ENCODE measurements at places on chromosomes 3 and 15.
A peak's percentile ranks its signal among the peaks of the same experiment; 100 is the strongest.

GRCh38 chr3:56629047-56629446 lies 54.0 kb downstream of the TASOR start:
- DNase-seq = no peak

DNA sequence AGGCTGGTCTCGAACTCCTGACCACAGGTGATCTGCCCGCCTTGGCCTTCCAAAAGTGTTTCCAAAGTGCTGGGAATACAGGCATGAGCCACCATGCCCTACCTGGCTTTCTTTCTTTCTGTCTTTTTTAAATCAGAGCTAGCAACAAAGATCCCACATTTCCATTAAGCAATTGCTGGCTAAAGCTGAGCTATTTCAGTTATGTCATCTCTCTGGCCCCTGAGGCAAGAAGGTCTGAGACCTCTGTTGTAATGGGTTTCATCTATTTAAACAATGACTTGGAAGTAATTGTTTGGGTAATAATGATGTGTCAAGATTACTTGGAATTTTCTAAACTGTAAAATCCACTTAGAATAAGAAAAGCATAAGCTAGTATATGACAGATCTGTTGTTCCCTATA lies 30.2 kb upstream of the CRBN start:
- no peak for DNase-seq

- DNase-seq = no peak
Measured at GRCh38 chr3:55247666-55248065, 239.4 kb downstream of the WNT5A start.

DNA sequence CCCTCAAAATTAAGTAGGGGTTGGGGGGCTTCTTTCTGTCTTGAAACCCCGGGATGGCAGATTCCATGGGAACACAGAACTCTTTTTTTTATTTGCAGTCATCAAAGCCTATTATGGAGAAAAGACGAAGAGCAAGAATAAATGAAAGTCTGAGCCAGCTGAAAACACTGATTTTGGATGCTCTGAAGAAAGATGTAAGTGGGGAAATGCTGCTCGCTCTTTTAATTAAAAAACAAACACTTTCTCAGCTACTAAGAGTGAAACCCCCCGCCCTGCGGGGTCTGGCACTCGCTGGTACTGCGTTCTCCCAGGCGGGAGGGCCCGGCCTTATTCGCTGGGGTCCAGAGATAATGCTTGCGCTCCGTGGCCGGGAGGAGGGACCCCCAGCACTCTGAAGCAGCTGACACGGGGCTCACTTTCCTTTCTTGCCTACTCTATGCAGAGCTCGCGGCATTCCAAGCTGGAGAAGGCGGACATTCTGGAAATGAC lies 615 bp downstream of the HES1 start:
- DNase-seq = no peak

GRCh38 chr3:16441371-16441875 lies 72.1 kb downstream of the RFTN1 start:
- DNase-seq = no peak

DNA sequence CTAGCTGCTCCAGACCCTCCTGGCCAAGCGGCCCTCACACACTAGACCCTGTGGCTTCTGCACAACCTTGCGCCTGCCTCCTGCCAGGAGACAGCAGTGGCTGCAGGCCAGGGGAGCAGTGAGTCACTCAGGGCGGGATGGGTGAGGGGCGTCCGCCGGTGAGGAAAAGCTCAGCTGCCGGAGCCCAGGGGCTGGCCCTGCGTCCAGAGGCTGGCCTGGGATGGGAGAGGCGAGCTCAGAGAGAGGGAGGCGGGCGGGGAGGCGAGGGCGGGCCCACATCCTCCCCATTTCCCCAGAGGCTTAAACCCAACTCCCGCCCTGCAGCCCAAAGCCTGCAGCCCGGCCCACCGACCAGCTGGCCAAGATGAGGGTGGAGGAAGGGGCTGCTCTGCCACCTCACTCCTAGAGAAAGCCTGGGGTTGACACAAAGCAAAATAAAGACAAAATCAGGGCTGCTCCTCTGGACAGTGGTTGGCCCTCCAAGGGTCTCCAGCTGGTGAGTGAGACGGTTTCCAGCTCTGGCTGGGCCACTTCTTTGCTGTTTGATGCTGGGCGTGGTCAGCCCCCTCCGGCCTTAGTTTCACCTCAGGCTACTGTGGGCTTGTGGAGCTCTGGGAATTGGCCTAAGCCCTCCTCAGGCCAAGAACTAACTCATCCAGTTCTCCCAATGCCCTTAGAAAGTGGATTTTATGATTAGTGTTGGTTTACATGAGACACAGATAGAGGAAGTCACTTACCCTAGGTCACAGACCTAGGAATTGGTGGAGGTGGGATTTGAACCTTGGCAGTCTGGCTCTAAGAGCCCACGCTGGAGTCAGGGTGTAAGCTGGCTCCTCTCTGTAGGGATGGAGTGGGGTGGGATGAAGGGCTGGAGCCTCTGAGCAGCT lies 50.6 kb downstream of the IQSEC1 start:
- DNase-seq = no peak

DNA sequence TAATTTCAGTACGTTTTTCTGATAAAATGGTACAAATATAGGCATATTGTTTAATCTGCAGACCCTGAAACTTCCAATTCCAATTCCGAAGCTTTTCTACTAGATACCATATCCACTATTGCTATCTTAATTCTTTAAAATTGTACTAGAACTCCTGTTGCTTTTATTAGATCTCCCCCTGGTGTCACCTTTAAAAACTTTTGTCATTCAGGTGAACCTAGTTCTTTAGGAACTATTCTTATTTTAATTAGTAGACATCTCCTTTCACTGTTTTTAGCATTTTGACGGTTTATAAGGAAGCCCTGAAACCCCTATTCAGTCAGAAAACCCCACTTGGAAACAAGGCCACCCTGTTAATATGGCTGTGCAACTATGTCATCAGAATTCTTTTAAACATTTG lies 22.3 kb downstream of the C2CD4B start:
- DNase-seq = no peak

- no peak for DNase-seq
Measured at GRCh38 chr15:83115831-83116565, 8.6 kb downstream of the TM6SF1 start.

GRCh38 chr3:67349551-67350174 lies 304.7 kb downstream of the SUCLG2 start:
- no peak for DNase-seq

DNA sequence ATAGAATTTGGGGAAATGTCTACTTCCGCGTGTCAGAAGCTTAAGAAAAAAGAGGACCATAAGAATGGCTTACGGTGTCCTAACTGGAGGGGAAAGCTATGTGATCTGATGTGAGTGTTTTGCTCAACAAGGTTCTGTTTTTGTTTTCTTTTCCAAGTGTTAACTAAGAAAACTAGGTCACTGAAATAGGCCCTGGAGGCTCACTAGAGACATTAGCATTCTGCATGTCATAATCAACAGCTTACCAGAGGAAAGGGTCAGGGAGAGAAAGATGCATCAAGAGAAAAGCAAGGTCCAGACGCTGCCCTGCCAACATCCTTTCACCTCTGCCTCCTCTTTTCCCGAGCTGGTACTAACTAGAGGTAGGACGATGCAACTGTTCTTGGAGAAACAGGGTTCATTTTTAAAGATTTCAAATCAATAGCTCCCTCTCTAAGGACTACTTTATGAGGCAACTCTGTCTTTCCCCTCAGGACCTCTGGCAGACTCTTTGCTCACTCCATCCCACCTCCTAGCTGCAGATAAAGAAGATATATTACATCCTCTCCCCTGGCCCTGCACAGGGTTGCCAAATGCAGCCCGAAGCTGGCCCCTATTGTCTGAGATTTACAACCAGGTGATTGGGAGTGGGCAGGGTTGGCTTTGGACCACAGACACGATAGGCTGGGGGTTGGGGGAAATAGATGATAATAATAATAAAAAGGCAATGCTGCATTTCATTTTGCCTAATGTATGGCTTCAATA lies 209.9 kb upstream of the SLC2A2 start:
- DNase-seq = no peak

GRCh38 chr15:40873694-40874561 lies at the start of gene RHOV:
Gene RHOV, minus strand, starts transcription at chr15:40874234. Its CDS starts 95 bp downstream, at chr15:40874139.
- peak; percentile 42 for DNase-seq

- DNase-seq = no peak
Measured at GRCh38 chr15:92392462-92392861, 1.2 kb upstream of the ST8SIA2 start.

DNA sequence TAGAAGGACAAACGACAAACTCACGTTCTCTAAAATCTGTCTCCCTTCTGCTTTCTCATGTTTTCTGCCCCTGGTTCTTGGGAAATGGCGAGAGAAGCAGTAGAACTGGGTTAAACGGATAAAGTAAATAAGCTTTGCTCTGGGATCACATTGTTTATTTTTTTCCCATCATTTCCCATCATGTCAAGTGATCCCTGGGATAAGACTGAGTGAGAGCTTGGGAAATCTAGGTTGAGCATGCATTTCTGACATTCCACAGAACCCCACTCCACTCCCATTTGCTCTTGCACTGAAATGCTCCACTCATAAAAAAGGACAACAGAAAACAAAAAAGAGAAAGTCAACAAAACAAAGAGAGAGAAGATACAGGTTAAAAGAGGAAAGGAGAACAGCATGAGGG lies 69.1 kb downstream of the SEMA6D start:
- no peak for DNase-seq

DNA sequence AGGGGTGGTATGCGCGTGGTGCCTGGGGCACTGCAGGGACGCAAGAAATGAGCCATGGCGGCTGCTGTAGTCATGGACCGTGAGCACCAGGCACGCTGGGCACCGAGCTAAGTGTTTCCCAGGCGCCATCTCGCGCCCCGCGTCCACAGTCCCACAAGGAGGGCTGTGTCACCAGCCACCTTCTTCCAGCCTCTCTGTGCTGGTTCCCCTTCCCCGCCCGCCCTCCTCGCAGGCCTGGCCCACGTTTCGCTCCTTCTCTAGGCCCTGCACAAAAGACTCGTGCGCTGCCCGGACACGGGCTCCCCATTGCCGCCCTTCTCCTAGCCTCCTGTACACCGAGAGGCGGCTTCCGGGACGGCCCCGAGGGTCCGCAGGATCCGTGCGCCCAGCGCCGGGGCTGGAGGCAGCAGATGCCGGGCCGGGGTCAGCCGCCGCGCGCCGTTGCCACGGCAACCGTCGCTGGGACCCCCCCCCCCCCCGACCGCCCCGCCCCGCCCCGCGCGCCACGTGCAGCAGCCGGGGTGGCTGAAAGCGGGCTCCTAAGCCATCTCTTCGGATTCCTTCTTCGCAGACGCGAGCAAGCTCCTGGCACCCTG lies 113.4 kb downstream of the SRGAP3 start:
- no peak for DNase-seq

DNA sequence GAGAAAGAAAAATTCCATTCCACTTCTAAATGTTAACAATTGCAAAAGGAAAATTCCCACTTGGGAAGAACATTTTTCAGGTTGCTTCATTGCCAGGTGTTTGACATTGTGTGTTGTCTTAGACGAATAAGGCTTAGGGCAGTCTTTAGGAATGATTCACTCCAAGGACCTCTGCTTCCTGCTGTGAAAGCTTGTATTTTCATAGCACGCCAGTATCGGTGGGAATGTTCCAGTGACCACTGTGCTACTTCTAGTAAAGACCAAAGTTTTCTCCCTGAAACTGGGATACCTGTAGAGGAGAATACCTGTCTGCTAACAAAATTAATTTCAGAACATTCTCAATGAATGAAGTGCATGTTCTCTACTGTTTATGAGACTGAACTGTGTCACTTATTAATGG lies 64.1 kb downstream of the CDIN1 start:
- DNase-seq = no peak

GRCh38 chr3:197736010-197736490 lies 654 bp downstream of the RUBCN start:
- peak; percentile 74 for DNase-seq

DNA sequence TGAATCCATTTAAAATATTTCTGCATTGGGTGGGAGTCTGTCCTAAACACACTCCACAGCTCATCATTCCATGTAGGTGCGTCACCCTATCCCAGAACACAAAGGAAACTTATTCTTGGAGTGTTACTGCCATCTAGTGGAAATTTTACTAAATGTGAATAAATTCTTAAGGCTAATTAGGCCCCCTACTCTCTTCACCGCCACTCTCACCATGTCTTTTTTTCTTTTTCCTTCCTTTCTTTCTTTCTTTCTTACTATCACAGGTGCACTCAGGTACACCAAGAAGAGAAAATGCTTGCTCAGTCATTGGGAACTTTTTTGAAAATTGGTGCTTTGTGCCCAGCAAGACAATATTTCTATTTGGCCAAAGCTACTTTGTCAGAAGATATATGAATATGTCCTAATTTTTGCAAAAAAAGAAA lies 26.4 kb upstream of the ATP8B4 start:
- DNase-seq = no peak

GRCh38 chr15:50148362-50148963 lies 29.4 kb upstream of the ATP8B4 start:
- no peak for DNase-seq

- DNase-seq = no peak
Measured at GRCh38 chr3:50095352-50095998, 6.8 kb downstream of the RBM5 start.
